ENCODE measurements at places on chromosomes 12 and 14. TPM values are rescaled to one million over a fixed set of nuclear protein-coding genes. Genes with fewer than 3 reads are reported as not detected.

FAM181A gene
- not detected for total RNA-seq

TESPA1 gene
- total RNA-seq = not detected

KRT76 gene
- not detected for total RNA-seq

A2ML1 gene
- not detected for total RNA-seq

KRT75 gene
- not detected for total RNA-seq

LACRT gene
- not detected for total RNA-seq

ZBTB42 gene
- total RNA-seq = 2.8 TPM

NEUROD4 gene
- total RNA-seq = not detected

LRTM2 gene
- not detected for total RNA-seq

PALS1 gene
- total RNA-seq = 32.0 TPM

OR6C2 gene
- not detected for total RNA-seq

RAD9B gene
- 0.77 TPM for total RNA-seq

KRT72 gene
- total RNA-seq = not detected

IRAK3 gene
- 7.4 TPM for total RNA-seq

NUAK1 gene
- 4.6 TPM for total RNA-seq

SARNP gene
- 83.0 TPM for total RNA-seq

DAO gene
- not detected for total RNA-seq

IQSEC3 gene
- total RNA-seq = 1.3 TPM

HOXC5 gene
- total RNA-seq = not detected
